ENCODE measurements at places on chromosomes 13 and 19.

GRCh38 chr19:38739440-38740256 lies 4.6 kb downstream of the CAPN12 start:
- no peak for DNase-seq

- no peak for DNase-seq
Measured at GRCh38 chr19:48728911-48729664, 9.6 kb upstream of the MAMSTR start.

DNA sequence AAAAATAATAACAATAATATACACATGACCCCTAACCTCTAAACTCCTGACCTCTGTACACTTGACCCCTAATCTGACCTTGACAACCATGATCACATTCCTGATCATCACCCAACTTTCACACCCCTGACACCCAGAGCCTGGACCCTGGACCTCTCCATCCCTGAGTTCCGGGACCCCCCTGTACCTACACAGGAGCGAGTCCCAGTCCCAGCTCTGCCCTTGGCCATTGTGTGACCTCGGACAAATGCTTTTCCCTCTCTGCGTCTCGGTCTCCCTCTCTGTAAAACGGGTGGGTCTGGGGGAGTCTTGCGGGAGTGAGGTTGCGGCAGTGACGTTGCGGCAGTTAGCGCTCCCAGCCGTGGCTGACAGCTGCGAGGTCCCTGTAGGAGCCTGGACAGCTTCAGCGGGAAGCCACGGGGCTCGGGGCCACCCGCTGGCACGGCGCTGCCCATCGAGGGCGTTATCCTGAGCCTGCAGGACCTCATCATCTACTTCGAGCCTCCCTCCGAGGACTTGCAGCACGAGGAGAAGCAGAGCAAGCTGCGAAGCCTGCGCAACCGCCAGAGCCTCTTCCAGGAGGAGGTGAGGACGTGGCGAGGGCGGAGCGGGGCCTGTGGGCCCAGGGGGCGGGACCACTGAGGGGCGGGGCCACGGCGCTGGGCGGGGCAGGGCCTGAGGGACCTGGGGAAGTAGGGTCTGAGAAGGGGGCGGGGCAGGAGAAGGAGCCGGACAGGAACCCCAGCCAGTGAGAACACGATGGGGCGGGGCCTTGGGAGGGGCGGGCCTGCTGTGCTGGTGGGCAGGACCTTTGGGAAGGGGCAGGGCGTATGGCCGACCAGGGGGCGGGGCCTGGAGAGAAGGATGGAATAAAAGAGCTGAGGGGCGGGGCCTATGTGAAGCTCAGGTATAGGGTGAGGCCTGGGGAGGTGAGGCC lies 19.2 kb downstream of the RYR1 start:
- no peak for DNase-seq

- no peak for DNase-seq
Measured at GRCh38 chr19:13718733-13719132, 45.6 kb upstream of the MRI1 start.

- no peak for DNase-seq
Measured at GRCh38 chr13:41985788-41986508, 25.0 kb upstream of the VWA8 start.

GRCh38 chr13:45702088-45702487 lies at the start of gene CBY2:
Gene CBY2, plus strand, starts transcription at chr13:45702320. Its CDS starts 71 bp downstream, at chr13:45702391.
- no peak for DNase-seq

DNA sequence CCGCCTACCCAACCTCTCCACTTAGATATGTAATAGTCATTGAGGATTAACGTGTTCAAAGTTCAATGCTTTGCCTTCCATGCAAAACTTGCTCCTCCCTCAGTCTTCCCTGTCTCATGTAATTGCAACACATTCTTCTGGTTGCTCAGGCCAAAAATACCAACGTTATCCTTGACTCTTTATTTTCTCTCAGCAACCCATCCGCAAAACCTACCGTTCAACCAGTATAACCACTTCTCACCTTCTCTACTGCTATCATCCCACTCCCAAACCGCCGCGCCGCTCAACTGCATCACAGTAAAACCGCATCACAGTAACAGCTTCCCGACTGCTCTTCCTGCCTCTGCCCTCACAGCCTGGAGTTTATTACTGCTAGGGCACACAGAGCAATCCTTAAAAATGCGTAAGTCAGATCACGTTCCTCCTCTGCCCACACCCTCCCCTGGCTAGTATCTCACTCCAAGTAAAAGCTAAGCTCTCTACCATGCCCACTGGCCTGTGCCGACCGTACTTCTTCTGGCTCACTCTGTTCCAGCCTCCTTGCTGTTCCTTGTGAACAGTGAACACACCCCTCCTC lies 8.2 kb downstream of the MTIF3 start:
- DNase-seq: no peak

DNA sequence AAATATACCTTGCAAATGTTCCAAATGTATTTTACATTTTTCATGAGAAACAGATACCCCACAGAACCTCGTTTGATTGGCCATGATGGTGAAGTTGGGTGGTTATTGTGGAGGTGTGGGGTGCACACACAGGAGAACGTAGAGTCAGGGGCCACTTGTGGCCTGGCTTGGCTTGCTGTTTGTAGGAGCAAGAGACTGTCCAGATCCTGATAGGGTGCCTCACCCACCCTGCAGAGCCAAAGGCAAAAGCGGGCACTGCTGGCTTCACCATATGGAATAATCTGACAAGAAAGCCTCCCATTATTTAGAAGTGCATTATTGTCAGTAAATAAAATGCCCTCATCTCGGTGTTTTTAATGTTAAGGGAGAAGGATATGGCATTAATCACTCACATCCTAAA lies 330.2 kb downstream of the TEX29 start:
- no peak for DNase-seq

DNA sequence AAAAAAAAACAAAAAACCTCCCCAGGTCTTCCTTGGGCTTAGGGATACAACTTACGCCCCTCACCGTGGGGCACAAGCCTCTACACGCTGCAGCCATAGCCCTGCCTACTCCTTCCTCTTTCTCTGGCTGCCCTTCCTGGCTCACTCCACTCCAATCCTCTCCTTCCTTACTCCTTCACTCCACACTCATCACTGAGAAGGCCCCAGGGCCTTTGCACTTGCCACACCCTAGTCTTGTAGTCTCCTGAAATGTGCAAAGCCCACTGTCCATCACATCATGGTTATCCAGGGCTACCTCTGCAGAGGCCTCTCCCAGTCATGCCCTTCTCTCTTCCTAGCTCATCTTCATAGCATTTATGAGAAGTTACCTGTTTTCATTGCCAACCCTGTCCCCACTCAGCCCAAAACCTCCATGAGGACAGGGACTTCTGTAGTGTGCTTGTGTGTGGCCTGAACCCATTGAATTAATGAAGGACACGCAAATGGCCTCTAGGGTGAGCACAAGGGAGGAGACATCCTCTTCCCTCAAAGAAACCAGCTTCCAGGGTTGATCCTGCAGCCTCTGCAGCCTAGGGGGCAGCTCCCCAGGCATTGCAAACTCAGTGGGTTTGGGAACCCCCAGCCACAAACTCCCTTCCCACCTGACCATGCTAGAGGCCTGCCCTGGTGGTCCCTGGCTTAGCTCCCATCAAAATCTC lies 7.9 kb upstream of the HSH2D start:
- DNase-seq: no peak

DNA sequence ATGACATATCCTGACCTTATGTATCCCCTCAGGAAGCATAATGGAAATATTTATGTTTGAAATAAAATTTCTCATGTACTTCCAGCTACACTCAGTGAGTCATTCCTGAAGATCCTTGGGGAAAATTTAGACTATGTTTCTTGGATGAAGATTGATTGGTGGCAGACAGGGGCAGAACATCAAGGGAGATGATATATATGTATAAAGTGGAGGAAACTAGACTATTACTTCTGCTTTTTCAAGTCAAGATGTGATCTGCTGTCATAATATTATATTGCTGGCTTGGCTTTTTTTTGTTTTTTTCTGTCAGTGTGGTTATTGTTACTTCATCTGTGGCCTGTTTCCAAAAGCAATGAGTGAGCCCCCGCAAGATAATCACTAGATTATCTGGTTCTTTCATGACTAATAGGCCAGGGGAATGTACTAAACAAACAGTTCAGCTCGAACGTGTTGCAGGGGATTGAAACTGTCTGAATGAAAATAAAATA lies 87.2 kb upstream of the TNFSF11 start:
- no peak for DNase-seq

- no peak for DNase-seq
Measured at GRCh38 chr19:2113439-2114211, 16.9 kb downstream of the IZUMO4 start.

DNA sequence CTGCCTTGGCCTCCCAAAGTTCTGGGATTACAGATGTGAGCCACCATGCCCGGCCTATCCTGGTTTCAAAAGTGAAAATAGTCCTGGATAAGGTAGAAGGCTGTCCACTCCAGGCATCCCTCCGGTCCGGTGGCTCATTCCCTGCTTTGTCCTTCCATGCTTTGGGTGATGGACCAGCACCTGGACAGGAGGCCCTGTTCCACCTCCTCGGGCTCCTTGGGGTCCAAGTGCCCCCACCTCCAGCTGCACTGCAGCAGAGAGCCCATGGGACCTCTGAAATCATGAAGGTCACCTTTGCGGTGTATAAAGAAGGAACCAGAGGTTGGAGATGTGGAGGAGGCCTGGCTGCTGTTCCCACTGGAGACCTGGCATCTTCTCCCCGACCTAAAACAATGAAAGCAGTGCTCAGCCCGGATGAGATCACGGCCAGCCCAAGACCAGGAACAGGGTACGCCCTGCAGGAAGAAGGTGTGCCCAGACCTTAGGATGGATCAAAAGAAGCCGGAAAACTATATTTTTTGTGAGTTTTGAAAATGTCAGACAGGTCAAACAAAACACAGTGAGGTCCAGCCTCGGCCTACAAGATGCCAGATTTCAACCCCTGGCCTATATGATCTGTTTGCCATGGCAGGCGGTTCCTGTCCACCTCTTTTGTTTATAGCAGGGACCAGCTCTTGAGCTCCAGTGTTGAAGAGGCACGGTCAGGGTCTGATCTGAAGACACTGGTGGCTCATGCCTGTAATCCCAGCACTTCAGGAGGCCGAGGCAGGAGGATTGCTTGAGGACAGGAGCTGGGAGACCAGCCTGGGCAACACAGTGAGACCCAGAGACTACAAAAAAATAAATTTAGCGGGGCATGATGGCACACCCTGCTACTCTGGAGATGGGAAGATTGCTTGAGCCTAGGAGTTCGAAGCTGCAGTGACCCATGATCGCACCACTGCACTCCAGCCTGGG lies 5.8 kb downstream of the LSR start:
- DNase-seq: no peak

- DNase-seq: no peak
Measured at GRCh38 chr19:7661744-7662538, 6.9 kb upstream of the RETN start.

DNA sequence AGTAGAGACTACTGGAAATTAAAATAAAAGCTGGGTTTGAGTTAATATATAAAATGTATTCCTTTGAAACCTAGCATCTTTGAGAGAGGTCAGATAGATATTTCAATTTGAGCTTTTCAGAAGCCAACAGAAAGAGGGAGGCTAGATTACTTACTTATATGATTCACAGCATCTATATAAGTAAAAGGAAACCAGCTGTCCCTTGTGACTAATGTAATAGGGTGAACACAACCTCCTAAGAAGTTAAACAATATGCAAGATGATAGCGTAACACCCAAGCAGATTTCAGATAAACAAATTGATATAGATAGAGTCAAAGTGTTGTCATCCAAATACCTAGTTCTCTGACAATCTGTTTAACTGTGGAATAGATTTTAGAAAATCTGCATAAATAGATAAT lies 393.5 kb upstream of the GPC6 start:
- no peak for DNase-seq
